Naive thymus-derived CD8-positive, alpha-beta T cell (primary cell): ENCODE measurements at places on chromosomes 2 and 18.

- DNase-seq: no peak
Observed at GRCh38 chr2:53312181-53312580, 455.4 kb upstream of the CHAC2 start.

- DNase-seq: no peak
Observed at GRCh38 chr18:42611134-42611533, 504.4 kb downstream of the RIT2 start.

DNA sequence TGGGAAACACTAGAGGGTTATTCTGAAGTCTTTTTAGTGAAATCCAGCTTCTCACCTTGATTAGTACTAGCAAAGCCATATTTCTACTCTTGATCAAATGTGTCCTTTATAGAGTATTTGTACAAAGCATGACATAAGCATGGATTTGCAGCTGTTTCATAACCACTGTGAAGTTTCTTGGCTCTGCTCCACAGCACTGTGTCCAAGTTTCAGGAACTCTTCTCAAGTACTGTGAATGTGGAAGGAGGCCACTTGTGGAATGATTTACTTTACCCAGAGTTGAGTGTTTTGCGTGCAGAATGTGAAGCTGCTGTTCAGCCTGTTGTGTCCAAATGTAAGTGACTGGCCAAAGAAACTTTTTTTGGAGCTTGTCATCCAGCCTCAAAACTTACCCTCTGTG lies 16.2 kb upstream of the MAPRE2 start:
- no peak for DNase-seq

DNA sequence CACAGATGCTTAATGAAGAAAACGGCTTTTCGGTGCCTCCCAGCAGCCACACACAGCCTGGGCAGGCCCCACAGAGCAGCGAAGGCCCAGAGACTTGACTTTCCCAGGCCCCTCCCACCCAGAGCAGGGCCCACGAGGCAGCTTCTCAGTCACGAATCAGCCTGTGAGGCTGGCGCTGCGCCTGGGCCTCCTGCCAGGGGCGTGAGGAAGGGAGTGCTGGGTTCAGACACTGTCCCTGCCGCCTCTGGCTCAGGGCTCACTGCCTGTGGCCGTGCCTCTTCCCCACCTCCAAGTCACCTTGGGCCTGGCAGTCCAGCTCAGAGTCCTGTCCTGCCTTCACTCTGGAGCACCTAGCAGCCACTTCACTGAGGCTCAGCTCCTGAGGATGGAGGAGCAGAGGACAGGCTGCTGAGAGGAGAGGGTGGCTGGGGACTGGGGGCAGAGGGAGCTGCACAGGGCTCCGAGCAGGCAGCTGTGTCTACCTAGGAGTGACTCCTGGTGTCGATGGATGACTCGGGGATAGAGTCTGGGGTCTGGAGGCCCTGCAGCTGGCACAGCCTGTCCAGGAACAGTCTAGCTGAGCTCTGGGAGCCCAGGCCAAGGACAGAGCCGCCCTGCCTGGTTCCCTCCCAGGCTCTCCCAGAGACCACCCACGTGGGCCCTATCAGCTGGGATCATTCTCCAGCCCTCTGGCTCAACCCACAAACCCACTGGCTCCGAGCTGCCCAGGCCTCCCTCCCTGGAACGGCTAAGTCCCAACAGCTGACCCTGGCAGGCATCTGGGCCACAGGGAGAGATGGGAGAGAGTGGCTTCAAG lies 36.4 kb upstream of the FOSL2 start:
- no peak for DNase-seq

GRCh38 chr2:86213699-86214502 lies 14.6 kb downstream of the MRPL35 start:
- no peak for DNase-seq

GRCh38 chr2:216043949-216044348 lies 30.6 kb upstream of the MREG start:
- DNase-seq: no peak

GRCh38 chr18:75364512-75365253 lies 62.8 kb downstream of the SMIM21 start:
- DNase-seq: no peak
